ENCODE measurements at places on chromosomes 7 and 10.

DNA sequence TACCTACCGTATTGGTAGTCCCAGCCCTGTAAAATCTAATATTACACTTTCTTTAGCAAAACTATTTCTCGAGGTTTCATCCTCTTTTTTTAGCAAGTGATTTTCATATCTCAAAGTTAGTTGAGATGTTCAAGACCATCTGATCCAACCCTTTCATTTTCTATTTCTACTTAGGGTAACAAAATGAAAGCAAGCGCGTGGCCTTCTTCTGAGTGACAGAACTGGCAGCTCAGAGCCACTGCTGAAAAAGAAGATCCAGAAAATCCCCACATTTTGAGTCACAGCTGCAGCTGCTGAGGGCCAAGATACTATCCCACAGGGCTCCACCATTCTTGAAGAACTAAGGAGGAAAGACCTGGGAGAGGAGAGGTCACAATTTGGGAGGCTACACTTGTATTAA lies 24.8 kb upstream of the ZNF800 start:
- no peak for DNase-seq

GRCh38 chr10:131844529-131845084 lies 56.2 kb upstream of the PPP2R2D start:
- DNase-seq = peak; percentile 46

GRCh38 chr7:1123715-1124114 lies 35.8 kb downstream of the GPER1 start:
- peak; percentile 96 for DNase-seq

DNA sequence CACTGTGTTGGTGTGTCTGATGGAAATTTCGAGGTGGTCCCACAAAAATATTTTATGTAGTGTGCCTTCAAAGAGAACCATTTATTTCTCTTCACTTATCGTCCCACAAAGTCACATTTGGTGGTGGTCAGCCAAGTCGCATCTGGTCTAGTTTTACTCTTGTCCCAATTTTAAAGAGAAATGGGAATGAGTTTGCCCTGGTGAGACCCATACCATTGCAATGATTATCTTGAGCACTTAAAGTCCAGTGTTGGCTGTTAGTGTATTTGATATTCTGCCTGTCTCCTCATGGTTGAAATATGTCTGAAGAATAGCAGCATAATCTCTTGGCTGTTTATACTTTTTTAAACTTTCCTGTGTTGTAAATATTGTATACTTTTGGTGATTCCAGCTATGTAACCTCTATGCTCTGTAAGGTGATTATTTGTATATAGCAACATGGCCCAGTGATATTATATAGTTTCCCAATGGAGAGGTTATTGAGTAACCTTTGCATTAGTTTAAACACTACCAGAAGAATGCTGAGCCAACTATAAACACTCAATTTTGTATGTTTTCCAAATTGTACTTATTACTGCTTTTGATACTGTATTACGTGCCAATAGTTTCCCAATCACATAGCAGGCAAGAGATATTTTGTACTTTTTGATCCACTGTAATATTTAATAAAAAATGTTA lies 172.2 kb downstream of the RTKN2 start:
- DNase-seq = no peak

DNA sequence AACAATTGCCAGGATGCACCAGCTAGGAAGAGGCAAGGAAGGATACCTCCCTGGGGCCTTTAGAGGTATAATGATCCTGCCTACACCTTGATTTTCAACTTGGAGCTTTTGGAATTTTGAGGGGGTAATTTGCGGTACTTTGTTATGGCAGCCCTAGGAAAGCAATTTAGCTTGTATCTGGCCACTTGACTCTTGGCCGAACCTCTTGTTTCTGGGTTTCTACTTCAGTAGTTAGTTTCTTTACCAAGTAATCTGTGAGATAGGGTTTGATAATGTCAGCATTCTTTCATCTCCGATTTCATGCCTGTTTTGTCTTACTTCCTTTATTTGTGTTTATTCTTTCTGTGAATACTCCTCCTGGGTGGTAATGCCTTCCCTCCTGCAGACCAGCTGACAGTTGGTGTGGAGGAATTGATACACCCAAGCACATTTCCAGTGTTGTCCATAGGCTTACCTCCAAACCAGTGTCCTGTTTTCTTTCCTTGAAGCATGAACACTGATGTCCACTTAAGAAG lies 163.7 kb downstream of the SND1 start:
- DNase-seq = no peak

DNA sequence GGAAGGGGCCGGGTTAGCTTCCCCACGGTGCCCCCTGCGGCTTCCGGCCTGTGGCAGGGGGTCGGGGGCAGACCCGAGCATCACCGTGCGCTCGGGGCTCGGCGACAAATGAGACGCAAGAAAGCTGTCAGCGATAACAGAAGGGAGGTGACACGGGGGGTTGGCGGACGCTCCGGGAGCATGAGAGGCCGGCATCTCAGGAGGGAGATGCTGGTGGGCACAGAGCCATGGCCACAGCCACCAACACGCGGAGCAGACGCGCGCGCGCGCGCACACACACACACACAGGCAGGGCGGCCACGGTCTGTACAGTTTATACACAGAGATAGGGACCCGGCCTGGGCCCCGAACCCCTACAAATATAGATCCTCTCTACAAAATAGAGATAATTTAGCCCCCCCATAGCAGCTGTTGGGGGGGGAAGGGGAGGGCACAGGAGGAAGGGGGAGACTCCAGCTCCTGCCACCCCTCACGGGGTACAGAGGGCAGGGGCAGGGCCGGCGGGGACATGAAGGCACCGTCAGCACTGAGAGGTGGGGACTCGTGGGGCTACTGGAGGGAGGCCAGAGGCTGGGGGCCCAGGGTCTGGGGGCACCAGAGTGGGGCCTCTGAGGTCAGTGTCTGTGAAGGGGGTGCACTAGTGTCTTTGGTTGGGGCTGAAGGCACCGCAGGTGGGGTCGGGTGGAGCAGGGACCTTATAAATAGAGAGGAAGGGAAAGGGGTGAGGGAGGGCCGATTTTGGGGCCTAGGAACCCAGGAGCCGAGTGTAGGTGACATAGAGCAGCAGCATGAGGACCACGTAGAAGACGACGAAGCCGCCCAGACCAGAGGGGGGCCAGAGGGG lies 884 bp upstream of the SAP25 start:
- DNase-seq = no peak

DNA sequence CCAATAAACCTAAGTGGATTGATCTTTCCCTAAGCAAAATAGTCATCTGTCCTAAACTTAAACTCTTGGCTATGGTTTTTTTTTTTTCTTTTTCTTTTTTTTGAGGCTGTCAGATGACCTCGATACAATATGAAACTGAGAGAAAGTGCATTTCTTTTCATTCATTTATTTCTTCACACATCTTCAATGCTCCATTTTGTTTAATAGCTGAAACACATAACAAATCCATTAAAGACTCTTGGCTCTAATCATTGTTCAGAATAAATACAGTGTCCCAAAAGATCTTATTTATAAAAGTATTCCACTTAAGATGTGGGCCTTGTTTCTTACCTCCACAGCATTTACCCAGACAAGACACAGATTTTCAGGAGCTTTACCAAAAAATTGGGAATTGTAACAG lies 195.5 kb downstream of the TRIL start:
- no peak for DNase-seq

DNA sequence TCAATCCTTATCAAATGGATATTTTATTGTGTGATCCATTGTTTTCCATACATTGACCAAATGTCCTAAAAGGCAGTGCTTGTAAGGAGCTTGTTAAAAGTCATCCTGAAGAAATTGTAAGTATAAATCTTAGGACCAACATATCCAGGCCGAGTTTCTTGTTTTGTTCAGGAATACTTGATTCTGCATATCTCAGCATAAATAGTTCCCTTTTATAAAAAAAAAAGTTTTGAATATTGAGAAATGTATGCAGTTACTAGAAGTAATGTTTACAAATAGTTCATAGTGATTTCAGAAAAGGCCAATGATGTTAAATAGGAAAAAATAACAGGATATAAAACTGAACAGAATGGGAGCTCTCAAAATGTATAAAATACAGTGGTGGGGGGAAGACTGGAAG lies 6.6 kb downstream of the GRID1 start:
- no peak for DNase-seq

DNA sequence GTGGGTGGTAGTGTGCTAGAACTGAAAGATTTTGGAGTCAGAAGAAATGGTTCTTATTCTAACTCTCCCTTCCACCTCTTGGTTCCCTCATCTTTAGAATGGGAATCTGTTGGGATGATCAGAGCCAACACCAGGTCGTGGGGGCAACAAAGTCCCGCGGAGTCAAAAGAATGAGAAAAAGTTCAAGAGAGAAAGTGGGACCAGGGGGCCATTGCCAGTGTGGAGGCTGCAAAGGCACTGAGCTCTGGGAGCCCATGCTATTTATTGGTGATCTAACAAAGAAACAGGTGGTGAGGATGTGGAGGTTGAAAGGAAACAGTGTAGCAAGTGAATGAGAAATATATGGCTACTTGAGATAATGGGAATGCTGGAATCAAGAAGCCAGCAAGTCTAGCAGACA lies 29.4 kb downstream of the AGAP4 start:
- no peak for DNase-seq

- DNase-seq = peak; percentile 73
Observed at GRCh38 chr7:36526863-36527548, 137.3 kb downstream of the ANLN start.

- DNase-seq = no peak
Observed at GRCh38 chr7:31302356-31302755, 38.2 kb downstream of the NEUROD6 start.

DNA sequence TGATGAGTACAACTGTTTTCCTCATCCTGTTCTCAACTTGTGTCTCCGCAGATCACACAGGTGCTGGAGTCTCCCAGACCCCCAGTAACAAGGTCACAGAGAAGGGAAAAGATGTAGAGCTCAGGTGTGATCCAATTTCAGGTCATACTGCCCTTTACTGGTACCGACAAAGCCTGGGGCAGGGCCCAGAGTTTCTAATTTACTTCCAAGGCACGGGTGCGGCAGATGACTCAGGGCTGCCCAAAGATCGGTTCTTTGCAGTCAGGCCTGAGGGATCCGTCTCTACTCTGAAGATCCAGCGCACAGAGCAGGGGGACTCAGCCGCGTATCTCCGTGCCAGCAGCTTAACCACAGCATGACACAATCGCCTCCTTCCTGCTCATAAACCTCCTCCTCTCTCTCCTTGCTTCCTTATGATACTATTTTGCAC lies 126.7 kb upstream of the PRSS58 start:
- DNase-seq = no peak

DNA sequence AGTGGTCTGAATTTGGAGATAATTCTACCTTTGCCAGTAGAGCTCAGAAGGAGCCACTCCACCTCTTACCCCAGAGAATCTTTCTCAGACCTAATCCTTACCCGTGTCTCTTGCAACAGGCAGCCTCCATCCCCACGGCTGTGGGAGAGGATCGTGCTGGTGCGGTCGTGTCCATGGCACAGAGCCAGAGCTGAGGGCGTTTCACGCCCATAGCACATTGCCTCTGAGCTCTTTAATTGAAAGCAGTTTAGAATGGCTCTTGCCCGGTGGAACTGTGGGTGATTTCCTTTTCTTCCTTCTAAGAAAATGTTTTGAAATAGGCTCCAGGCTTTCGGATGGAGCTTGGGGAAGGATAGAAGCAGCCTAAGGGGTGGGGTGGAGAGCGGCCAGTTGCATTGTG lies 41.5 kb downstream of the PRF1 start:
- peak; percentile 36 for DNase-seq
